Hindlimb muscle (tissue), 1 donor: ENCODE measurements at places on chromosomes 2 and 18. TPM values are rescaled to one million over a fixed set of nuclear protein-coding genes. Genes with fewer than 3 reads are reported as not detected.

The ARHGAP28 gene
- 23.7 TPM for polyA plus RNA-seq

The IL1R1 gene
- 9.3 TPM for polyA plus RNA-seq

The GCG gene
- polyA plus RNA-seq, result 2.5 TPM

The MSTN gene
- 43.1 TPM for polyA plus RNA-seq

The INHA gene
- 0.97 TPM for polyA plus RNA-seq

The SERPINB12 gene
- 1.3 TPM for polyA plus RNA-seq

The DNAJC5G gene
- 0.34 TPM for polyA plus RNA-seq

The RGPD4 gene
- polyA plus RNA-seq, result not detected

The FABP1 gene
- polyA plus RNA-seq, result 0.53 TPM

The RUFY4 gene
- 0.13 TPM for polyA plus RNA-seq

The LAMA1 gene
- 1.2 TPM for polyA plus RNA-seq

The GREB1L gene
- polyA plus RNA-seq, result 7.9 TPM

The RAB12 gene
- polyA plus RNA-seq, result 54.8 TPM

- DNase-seq, result no peak
Measured at GRCh38 chr2:120469426-120469825, 123.5 kb downstream of the INHBB start.

DNA sequence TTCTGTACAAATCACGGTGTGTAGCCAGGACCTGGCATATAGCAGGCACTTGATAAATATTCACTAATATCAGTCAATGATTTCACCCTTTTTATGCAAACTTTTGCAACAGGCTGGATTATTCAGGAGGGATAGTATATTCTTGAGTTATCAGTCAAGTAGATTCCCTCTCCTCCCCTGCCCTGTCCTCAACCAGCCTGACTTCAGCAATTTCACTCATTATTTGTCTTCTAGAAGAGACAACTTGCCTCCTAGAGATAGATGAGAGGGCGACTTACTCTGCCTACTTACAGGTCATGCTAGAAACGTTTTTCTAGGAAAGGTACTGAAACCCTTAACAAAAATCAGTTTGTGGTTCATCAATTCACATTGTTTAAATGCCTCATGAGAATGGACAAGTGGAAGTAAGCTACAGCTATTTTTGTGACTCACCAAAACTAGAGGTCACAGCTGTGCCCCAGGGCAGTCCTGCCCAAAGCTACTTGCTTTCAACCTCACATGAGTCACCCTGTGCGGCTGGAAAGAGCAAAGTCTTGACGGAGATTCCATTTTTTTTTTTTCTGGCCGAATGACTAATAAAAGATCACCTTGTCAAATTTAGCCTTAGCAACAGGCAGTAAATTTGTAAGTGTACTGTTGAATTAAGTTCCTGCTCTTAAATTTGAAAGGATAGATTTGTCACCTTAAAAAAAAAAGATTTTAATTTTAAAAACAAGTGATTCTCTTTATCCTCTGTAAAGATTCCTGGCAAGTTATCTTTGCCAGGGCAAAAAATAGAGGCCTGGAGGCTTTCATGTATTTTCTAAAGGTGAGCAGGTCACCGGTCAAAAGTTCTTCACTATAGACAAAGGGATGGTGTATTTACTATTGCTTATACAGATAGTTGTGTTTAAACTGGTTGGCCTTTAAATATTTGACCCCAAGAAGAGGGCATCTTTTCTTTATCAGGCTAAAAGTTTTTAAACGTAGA, 109.0 kb upstream of the SLC35G4 start:
- no peak for DNase-seq

- no peak for DNase-seq
Measured at GRCh38 chr18:2240311-2240705, 331.0 kb downstream of the METTL4 start.

DNA sequence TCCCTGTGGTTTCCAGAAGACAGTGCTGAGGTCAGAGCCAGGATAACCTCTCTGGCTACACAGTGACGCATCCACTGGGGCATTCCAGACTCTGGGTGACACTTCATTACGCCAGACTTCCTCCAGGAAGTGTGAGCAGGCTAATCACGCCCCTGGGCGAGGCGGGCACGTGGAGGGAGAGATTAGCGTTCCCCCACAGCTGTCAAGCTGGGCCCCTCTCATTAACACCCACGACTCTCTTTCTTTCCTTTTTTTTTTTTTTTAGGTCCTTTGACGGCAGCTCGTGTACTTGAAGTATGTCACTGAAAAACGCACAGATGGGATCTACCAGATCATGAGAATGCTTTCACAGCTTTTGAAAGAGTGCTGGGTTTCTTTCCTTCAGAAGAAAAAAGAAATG, 274.6 kb downstream of the AFF3 start:
- no peak for DNase-seq

DNA sequence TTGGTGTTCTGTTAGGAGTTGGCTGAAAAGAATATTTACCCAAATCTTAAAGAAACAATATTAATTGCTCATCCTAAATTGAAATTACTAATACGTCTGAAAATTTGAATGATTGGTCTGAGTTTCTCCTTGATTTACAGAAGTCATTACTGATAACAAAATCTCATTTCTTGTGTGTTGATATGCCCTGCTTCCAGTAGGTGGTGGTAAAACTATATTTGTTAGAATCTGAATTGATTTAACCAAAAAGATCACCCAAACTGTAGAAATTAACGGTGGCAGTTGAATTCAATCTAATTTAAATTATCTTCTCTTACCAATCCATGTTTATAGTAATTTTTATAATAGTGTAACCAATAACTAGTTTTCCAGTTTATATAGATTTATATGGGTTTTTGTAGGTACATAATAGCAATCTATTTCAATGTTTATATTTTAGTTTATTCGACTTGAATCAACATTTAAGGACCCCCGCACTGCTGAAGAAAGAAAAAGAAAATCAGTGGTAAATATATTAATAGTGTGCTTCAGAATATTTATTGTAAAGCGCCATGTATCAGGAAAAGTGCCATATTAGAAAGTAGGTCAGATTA, 38.3 kb downstream of the PAPOLG start:
- peak; percentile 9 for DNase-seq

- no peak for DNase-seq
Measured at GRCh38 chr2:216916956-216917650, 57.2 kb upstream of the TNP1 start.

- no peak for DNase-seq
Measured at GRCh38 chr2:176390276-176391147, 121.3 kb downstream of the MTX2 start.

DNA sequence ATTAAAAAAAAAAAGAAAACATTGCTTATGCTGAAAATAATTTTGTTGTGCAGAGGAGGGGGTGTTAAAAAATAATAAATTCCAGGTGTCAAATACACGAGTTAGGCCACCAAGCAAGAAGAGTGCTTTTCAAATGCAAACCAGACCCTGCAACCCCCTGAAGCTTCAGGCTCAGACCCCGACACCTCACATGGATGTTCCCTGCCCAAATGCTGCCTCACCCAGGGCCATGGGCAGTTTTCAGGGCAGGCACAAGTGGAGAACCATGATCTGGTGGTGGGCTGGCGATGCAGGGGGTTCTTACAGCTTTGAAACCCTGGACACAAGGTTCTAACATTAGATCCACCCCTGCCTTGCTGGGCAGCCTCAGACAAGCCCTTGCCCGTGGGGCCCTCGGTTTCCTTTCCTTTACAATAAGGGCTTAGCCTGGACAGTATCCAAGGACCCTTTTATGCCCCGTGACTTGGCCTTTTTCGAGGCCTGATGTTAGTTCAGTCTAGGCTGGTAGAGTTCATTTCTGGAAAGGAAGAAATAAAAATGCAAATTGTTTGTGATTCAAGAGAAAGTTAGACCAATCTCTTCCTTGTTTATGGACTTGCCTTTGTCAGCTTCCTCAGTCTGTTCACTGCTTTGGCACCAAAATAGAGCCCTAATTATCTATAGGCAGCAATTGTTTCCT, 168.7 kb downstream of the DDX1 start:
- DNase-seq, result no peak

GRCh38 chr2:100142393-100142792, at the start of gene AFF3:
AFF3 (minus strand) TSS chr2:100142590; CDS start chr2:100104454, 38,136 bp downstream.
- DNase-seq, result peak; percentile 15

- DNase-seq, result peak; percentile 6
Measured at GRCh38 chr2:204869132-204869823, 324.0 kb downstream of the PARD3B start.

DNA sequence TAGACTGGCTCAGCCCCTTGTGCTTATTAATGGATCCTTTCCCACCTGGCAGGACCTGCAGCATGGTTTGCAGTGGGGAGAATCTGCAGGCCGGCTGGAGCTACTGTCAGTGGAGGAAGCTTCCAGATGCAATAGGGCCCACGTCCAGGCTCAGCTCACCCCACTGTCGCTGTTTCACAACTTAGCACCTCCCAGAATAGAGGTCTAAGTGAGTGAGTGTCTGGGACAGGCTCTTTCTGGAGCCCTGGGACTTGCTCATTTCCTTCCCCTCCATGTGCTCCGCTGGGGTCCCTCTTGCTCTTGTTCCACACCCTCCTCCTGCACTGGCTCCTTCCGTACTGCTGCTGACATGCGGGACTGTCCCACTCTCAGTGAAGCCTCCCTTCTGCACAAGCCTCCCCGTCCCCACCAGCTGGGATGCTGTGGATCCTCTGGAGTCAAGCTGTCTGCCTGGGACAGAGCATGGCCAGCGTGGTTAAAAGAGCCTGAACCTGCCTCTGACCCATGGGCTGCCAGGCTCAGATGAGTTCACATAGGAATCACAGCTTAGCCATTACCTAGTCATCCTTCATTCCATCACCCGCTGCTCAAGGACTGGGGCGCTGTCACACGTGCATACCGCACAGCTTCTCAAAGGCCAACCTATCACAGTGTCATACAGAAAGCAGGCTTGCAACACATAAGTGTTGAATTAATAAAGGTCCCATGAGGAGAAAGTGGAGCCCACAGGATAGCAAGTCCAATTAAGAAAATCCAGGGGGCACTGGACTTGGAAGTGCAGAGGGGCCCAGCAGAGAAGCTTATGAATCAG, 135.9 kb downstream of the ACKR3 start:
- DNase-seq, result no peak

GRCh38 chr2:138490673-138491494, 10.7 kb upstream of the SPOPL start:
- DNase-seq, result no peak

DNA sequence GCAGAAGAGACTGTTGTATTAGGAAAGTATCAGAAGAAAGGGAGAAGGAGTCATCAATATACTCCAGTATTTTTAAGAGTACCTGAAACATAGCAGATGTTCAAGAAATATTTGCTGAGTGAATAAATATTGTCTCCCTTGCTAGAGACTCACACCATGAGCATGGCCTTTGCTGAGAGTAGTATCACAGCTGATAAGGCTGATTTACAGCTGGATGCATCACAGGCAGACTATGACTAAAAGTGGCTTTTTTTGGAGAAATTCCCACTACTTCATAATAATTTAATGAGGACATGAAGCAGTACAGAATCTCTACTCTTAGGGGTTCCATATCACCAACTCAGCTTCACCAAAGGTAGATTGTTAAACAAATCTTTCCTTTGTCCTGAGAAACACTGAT, 373.3 kb downstream of the RBM43 start:
- DNase-seq, result no peak

GRCh38 chr18:27921904-27922751, 254.8 kb downstream of the CDH2 start:
- DNase-seq, result no peak

DNA sequence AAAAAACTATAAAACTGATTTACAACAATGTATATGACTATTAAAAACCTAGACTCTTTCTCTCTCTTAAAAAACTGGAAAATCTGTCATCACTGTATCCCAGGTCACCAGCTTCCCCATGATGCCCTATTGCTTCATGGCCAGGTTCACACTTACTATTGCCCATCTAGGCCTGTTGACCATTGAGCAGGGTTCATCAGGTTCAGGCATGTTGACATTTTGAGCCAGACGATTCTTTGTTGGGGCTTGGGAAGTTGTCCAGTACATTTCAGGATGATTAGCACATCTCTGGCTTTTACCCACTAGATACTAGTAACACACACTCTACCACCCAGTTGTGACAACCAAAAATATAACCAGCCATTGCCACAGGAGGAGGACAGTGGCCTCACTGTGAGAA, 26.9 kb upstream of the RAB27B start:
- no peak for DNase-seq

DNA sequence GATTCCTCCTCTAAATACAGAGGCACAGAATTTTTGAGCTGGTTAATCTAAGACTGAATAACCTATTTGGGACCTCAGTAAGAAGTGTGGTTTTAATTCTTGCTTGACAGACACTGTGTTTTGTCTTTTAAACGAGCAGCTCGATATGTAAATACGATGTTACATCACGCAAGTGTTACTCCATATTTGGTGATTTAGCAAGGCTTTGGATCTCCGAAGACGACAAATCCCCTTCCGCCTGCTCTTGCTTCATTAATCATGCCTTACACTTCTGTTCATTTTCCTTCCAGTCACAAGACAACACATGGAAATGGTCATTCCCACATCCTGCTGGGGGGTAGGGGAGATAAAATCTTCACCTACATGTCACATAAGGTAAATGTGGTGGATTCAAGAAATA, 9.4 kb downstream of the BCL11A start:
- no peak for DNase-seq

GRCh38 chr2:212282671-212283261, 255.8 kb downstream of the ERBB4 start:
- no peak for DNase-seq

- DNase-seq, result no peak
Measured at GRCh38 chr2:158995677-158996049, 27.2 kb downstream of the TANC1 start.

DNA sequence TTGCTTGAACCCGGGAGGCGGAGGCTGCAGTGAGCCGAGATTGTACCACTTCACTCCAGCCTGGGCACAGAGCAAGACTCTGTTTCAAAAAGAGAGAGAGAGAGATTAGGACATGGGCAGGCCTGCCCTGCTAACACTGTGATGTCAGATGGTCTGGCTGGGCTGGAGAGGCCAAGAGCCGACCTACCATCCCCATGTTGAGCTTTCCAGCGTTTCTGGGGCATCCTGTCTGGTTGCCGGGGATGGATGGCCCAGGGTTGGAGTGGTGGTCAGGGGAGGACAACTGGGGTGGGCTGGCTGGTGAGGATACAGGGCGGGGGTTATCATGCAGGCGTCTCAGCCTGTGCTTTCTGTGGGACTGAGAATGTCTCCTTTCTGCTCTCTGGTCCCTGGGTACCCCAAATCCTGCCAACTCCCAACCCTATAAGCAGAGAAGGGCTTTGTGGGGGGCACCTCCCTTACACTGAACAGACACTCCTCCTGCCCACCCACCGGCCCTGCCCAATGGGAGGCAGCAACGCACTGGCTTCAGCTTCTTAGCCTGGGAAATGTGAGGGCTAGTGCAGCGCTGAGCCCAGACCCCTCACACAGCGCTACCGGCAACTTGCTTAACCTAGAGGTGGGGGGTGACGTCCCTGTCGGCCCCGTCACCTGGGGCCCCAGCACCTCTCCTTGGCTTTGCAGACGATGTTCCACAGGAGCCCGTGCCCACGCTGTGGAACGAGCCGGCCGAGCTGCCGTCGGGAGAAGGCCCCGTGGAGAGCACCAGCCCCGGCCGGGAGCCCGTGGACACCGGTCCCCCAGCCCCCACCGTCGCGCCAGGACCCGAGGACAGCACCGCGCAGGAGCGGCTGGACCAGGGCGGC, 5.4 kb downstream of the SNORC start:
- no peak for DNase-seq

DNA sequence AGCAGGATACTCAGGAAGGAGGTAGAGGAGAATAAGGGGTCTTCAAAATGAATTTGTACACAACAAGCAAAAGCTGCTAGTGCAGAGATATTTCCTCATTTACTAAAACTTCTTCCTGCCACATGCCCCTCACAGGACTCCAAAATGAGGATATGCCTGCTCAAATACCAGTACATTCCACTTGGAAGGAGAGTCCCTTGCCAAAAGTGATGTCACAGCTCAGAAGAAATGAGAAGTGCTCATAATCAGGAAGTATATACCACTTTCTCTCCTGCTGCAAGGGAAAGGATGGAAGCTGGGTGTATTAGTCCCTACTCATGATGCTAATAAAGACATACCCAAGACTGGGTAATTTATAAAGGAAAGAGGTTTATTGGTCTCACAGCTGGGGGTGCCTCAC, 87.7 kb upstream of the FSHR start:
- no peak for DNase-seq
